Mesenteric fat pad (tissue), 1 donor: ENCODE measurements at places on chromosomes 2 and 18.

- DNase-seq: no peak
These were observed 13.1 kb downstream of the CYRIA start for GRCh38 chr2:16652296-16653082.

DNA sequence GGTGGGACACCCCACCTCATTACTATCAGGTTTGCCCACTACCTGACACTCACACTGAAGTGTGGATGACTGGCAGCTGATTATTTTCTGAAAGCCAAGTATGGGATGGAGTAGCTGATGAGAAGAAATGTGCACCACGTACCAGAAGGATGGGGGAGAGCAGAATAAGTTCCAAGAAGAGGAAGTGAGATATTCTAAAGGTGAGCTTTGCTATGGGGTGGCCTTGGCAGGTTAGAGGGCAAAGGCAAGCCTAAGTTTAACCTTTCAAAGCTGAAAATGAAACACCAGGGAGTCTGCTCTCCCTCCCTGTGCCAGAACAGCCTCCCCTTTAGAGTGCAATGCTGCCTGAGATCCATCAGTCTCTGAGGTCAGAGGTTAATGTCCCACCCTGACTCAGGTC, 196.1 kb upstream of the OSR1 start:
- DNase-seq: no peak

DNA sequence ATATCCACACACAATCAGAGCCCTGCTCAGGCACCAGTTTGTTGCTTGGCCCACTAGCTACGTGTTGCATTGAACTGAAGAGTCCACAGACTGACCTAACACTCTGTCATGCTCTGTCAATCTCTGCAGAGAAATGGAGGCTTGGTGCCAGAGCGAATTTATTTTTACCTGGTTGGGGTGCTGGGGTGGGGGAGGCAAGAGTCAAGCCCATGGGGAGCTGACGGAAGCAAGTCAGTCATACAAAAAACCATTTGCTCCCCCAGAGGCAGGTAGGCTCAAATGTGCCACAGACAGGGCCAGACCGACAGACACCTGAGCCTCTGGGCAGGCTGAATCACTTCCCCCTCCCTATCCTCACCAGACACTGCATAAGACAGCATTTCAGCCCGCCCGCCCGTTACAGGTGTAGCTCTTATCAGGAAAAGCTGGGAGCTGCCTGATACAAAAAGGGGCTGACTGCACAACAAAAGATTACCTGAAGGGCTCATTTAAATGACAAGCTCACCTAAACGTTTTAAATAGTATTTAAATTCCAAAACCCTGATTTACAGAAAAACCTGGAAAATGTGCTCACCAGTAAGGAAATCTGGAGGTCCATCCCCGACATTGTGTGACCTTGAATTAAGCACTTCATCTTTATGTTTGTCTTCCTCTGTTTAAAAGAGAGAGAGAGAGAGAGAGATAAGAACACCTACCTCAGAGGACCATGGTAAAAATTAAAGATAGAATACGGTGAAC, 2.1 kb upstream of the PCBP1 start:
- peak; percentile 88 for DNase-seq

GRCh38 chr18:11052800-11053199, 96.6 kb downstream of the PIEZO2 start:
- no peak for DNase-seq
